ENCODE measurements at places on chromosomes 12 and 14.

DNA sequence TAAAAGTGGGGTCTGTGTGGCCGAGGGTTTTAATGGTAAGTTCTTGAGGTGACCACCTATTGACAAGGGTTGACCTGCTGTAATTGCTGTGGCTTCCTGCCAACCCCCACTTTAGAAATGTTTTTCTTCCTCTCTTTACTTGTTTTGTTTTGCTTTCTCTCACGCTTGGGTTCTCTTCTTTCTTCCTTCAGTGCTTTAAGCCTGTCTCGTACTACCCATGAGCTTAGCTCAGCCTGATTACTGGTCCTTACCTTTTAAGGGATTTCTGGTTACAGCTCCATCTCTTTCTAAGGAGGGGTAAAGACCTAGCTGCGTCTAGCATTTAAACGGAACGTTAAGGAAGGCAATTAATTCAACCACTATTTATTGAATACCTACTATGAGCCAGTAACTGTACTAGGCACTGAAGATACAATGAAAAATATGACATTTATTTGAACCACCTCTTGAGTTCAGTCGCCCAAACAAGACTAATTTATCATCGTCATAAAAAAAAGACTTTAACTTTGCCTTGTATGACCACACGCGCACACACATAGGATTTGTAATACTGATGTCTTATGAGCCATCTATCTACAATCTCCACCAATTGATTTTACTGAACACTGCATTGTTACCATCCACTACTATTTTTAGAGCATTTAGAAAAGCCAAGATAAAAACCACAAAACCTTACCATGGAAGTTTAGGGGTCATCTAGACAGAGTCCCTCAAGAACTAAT is 888 bp upstream of the PPP1R12A start:
- peak; percentile 22 for DNase-seq

DNA sequence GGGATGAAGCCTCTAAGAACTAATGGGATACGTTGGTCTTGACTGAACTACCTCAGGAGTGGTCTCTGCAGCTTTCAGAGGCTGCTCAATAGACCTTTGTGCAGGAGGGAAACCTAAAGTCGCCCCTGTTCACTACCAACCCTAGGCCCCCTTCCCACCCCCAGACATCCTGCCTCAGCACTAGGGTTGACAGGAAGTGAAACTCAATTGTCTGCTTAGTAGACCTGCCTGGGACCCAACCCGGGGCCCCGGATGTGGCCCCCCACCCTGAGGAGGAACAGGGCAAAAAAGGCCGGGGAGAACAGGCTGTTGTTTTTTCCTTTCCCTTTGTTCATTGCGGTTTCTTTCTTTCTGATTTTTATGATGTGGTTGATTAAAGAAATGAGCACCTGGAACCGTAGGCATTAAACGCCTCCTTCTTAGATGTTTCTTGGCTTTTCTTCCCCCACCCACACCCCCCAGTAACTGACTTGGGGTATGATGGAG is 1.6 kb upstream of the DGKA start:
- DNase-seq, result no peak

DNA sequence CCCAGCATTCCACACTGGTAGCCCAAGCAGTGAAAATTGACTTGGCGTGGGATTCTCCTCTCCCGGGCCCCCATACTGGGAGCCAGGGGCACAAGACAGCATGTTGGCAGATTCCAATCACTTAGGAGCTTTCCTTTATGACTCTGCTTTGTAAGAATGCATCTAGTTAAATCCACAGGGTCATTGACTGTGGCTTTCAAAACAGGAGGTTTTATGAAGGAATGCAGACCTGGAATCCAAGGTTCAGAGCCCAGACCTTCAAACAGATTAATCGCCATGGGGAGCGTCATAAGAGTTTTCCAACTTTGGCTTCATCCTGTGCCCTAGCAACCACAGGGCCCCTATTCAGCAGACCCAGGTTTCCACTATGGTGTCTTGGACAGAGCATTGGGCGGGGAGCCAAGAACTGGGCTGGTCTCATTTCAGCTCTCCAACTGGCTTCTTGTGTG is 76.4 kb upstream of the RMST start:
- DNase-seq, result no peak

- DNase-seq, result no peak
Measured at GRCh38 chr14:77979666-77980351, 179.9 kb downstream of the ADCK1 start.

DNA sequence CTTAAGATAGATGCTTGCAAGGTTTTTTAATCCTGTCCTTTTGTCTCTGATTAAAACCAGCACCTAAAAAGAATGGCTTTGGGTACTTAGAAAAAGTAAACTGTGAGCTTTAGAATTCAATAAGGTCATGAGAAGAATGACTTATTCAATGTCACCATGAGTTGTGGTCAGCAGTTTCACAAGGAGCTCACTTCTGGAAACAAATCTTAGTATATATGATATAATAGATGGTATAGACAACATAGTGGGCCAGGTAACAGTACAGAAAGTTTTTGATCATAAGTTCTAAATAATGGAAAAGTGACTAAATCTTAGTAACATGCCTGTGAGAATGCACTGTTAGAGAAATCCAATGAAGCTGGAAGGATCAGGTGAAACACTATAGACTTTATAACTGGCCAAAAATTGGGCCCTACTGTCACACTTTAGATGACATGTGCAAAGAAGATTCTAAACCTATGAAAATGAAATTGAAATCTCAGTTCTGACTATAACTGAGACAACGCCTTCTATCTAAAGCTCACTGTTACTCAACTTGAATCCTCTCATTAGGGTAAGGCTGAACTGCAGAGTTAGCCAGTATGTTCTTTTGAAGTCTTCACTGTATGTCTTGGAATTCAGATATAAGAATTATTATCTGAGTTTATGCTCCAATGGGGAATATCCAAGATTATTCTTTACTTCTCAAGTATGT is 42.4 kb upstream of the RAD51AP1 start:
- no peak for DNase-seq

DNA sequence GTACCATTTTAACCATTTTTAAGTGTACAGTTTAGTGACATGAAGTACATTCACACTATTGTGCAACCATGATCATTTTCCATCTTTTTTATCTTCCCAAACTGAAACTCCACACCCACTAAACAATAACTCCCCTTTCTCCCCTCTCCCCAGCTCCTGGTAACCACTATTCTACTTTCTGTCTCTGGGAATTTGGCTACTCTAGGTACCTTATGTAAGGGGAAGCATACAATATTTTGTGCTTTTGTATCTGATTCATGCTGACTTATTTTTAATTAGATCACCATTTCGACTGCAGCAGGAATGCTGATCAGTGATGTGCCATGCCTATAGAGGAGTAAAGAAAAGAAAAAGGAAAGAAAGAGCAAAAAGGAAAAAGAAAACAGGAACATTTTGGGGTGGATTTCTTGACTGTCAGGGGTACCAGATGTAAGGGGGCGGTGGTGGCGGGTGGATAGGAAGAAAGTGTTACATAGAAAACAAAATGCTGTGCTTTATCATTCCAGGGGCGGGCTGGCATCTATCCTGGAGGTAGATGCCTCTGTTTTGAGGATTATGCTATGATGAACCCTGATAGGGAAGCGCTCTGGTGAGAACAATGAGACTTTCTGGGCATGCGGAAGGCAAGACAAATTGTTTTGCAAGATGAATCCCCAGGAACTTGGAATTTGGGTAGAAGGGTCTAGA is 45.2 kb upstream of the CTDSP2 start:
- DNase-seq, result no peak

- DNase-seq, result no peak
Measured at GRCh38 chr12:12083688-12084087, 12.9 kb downstream of the BCL2L14 start.
